Endothelial cell (in vitro differentiated cells): ENCODE measurements at places on chromosomes 5 and 9. TPM values are rescaled to one million over a fixed set of nuclear protein-coding genes. Genes with fewer than 3 reads are reported as not detected.

- no peak for DNase-seq
Measured at GRCh38 chr5:23506329-23507236, 826 bp upstream of the PRDM9 start.

The CDH6 gene
- 0.15 TPM for total RNA-seq

The GDNF gene
- not detected for total RNA-seq

DNA sequence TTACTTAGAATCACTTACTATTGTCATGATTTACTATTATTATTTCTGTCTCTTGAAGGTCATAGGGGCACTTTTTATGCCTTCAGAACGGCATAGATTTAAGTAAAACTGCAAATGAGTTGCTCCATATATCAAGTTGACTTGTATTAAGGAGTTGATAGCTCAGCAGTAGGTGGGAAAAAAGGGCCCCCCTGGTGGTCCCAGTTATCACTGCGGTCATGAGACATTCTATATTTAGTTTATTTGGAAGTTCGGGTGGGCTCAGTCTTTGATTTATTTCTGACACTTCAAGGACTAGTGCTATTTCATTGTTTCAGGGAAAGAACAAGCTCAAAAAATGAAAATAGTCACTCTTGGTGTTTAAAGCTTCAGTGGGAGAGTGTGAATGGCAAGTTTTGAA lies 159.3 kb downstream of the SLC24A2 start:
- peak; percentile 38 for DNase-seq

DNA sequence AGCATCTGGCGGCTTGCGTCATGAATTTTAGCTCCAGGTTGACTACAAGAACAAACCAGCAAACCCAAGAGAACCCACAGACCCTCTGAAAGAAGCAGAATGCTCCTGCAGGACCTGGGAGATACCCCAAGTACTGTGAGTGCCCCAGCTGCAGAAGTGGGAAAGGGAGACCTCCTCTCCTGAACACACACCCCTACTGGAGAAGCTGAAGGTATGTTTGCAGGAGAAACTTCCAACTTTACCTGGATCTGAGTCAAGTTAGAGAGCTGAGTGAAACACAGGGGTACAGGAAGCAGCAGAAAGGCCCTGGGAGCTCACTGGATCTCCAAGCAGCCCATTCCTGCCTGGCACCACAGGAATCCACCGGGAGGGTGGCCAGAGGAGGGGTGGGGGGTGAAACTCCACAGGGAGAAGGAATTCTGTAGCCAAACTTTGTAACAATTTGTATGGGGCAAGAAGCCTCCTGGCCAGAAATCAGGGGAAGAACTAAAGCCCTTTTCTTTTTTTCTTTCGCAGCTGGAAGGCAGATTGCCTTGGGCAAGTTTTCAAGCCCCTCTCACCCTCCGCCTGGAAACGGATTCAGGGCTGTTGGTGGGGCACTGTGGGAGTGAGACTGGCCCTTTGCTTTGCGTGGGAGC lies 576.2 kb downstream of the BNC2 start:
- no peak for DNase-seq

GRCh38 chr9:33623658-33624586 lies 99.9 kb downstream of the ANKRD18B start:
- DNase-seq: peak; percentile 72

The MUSK gene
- total RNA-seq: not detected

The CBY3 gene
- not detected for total RNA-seq

GRCh38 chr9:94936419-94936818 lies 209.9 kb downstream of the AOPEP start:
- no peak for DNase-seq

DNA sequence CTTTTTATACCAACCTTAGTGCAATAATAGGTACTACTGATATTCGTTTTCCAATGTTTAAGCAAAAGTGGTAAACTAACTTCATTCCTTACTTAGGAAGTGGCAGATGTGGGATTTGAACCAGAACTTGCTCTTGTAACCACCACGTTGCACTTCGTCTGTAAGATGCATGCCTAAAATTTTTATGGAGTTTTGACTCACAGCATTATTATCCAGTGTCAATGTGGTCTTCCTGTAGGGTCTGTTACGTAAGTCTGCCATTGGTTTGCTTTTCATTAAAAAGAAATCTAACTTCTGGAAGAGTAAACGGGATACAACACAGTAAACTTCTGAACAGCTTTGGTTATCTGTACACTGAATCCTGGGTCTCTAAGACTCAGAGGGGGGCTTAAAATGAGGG lies 521.0 kb upstream of the WWC1 start:
- DNase-seq: no peak

- no peak for DNase-seq
Measured at GRCh38 chr5:115455301-115455707, 89.3 kb downstream of the FEM1C start.

The KIAA0825 gene
- 2.0 TPM for total RNA-seq

The SPIN1 gene
- total RNA-seq: 97.3 TPM

DNA sequence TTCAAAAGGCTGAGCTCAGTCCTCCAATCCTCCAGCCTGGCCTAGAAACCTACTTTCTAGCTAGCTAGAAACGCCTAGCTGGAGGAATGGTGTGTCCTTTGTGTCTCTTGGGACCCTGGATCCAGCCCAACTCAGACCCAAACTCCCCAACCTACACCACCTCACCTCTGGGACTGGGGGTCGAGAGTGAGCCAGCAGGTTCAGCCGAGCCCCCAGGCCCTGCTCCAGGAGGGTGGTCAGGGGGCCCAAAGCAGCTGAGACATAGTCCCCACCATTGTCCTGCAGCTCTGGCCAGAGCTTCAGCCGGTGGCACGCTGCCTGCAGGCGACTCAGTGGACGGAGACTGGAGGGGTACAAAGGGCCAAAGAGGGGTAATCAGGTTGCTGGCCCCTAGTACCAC lies 6.2 kb downstream of the NOL6 start:
- no peak for DNase-seq

DNA sequence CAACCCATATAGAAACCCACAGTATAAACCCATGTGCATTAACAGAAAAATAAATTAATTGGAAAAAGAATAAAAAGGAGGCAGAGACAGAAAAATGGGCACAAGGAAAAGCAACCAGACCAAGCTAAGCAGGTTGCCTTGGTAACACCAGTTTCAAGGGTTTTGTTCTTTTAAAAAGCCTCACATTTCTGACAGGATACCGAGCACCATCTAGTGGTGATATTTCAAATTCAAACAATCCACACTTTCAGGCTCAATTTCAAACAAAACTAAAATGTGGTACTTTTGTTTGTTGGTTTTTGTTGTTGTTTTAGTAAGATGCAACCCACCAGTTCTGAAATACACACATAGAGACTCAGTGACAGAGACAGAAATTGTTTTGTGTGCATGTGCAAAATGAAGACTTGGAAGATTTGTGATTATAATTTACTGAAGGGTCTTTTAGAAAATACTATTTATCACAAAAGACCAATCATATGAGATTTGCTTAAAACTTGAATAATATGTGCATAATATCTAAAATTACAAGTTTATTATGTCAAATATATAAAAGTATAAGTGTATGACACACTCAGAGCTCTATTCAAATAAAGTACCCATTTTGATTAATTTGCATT lies 318.2 kb downstream of the SLCO4C1 start:
- peak; percentile 11 for DNase-seq

The CDH9 gene
- total RNA-seq: not detected

DNA sequence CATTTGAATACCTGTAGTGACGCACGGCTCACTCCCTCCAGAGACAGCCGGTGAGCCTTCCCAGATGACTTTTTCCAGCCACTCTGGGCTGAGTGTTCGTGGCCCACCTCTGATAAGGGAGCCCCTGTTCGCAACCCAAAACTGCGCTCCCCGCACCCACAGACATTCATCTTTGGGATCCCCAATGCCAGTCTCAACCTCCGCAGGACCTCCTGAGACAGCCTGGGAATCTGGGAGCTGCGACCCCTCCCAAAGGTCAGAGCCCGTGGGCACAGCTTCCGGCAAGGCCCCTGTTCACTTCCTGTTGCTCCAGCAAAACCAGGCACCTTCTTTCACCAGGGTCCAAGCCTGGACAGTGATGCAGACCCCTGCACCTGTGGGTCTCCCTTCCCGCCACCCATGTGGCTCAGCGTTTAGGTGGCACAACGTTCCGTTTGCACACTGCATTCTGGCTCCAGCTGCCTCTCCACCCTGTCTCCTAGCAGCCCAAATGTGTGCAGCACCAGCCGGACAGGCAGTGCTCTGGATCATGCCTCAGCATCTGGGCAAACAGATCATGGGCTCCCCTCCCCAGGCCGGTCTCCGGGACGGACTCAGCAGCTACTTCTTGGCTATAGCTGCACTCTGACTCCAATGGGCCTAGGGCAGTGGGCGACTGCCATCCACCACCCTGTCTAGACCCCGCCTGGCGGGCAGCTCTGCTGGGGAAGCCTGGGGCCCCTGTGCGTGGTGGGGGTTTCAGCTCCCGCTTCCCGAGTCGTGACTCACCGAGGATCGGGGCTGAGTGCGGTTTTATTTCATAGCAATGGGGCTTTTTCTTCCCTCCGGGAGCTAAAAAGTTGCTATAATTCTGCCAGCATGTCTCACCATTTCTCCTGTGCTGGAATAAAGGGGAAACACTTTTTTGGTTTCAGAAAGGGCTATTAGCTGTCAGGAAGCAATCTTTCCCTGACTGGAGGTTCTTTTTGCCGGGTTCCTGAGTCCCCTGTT lies 156.0 kb downstream of the OLFM1 start:
- no peak for DNase-seq
